Hindlimb muscle (tissue), 1 donor: ENCODE measurements at places on chromosomes 7 and 10. TPM values are rescaled to one million over a fixed set of nuclear protein-coding genes. Genes with fewer than 3 reads are reported as not detected.

The PRR15 gene
- not detected for polyA plus RNA-seq

GRCh38 chr7:496528-497295 is 22.9 kb downstream of the PDGFA start:
- DNase-seq = no peak

The MLLT10 gene
- polyA plus RNA-seq = 27.0 TPM

GRCh38 chr7:25515633-25516275 is 287.5 kb upstream of the NPVF start:
- no peak for DNase-seq

GRCh38 chr10:24737001-24737400 is 13.3 kb upstream of the ARHGAP21 start:
- DNase-seq = no peak

GRCh38 chr7:131536361-131536849 is 20.0 kb downstream of the PODXL start:
- no peak for DNase-seq

GRCh38 chr10:118522791-118523498 is 72.5 kb downstream of the PRLHR start:
- no peak for DNase-seq

DNA sequence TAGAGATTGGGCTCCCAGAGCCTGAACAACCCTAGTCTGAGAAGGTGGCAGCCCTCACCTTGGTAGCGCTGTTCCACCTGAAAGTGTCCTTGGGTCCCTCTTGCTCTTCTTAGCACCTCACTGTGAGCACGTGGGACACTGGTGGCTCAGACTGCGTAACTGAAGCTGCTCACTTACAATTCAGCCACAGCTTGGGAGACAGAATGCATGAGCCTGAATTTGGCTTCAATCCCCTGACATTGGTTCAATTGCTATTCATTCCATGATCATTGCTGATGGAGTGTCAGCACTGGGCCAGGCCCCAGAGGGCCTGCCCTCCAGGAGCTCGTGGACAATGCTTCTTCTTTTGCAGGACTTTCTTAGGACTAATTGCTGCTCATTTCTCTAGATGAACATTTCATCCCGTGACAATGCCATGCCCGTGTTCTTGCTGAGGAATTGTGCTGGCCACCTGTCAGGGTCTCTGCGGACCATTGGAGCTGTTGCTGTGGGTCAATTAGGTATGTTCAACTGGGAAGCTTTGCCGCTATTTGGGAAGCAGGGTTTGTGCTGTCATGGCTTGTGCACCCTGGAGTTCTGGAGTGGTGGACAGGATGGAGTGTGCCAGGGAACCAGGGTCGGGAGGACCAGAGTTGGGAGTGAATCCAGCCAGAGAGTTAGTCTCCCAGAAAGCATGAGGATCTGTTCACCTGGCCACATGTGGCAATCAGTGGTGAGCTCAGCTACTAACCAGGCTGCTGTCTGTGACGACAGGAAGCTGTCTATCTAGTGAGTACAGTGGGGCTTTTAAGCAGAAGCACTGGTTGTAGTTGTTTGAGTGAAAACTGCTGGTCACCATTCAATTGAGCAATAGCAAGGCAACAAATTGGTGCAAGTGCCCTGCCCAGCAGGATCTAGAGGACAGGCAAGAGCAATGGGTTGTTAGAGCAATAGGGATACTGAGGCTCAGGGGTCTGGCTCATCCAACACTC is 105.1 kb downstream of the WDFY4 start:
- DNase-seq = no peak

The ZNF804B gene
- not detected for polyA plus RNA-seq

- DNase-seq = no peak
These were observed 6.8 kb upstream of the PARD3 start for GRCh38 chr10:34821587-34822585.

DNA sequence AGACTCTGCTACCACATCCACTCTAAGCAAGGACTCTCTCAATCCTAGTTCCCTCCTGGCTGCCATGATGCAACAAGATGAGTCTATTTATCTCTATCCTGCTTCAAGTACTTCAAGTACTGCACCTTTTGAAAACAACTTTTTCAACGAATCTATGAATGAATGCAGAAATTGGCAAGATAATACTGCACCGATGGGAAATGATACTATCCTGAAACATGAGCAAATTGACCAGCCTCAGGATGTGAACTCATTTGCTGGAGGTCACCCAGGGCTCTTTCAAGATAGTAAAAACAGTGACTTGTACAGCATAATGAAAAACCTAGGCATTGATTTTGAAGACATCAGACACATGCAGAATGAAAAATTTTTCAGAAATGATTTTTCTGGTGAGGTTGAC is 40.7 kb downstream of the AHR start:
- DNase-seq = no peak

DNA sequence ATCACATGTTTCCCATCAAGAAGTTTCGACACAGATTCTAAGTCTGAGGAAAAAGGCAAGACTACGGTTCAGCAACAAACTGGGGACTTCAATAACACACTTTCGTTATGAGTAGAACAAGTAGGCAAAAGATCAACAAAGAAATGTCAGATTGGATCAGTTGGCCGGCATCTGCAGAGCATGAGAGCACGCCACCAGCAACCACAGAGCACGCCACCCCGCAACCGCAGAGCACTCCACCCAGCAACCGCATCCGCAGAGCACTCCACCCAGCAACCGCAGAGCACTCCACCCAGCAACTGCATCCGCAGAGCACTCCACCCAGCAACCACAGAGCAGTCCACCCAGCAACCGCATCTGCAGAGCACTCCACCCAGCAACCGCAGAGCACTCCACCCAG is 89.7 kb upstream of the FAM20C start:
- DNase-seq = no peak

The HOXA5 gene
- polyA plus RNA-seq = 7.0 TPM

DNA sequence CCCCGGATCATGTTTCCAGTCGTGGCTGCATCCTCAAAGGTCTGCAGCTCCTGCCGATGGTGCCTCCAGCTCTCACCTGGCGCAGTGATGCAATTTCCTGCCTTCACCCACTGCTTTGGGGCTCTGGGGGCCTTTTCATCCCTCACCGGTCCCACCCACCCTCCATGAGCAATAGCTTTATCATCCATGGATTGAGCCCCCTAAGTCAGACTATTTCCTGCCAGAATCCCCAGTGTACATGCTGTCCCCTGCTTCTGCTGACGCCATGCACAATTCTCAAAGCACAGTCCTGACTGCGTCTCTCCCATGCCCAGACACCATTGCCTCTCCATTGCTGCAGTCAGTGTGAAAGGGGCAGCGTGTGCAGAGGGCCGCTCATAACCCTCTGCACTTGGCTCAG is 49.7 kb downstream of the FAM241B start:
- no peak for DNase-seq

GRCh38 chr10:7258948-7259523 is 151.8 kb downstream of the SFMBT2 start:
- no peak for DNase-seq

GRCh38 chr7:143181349-143181748 is 1.9 kb upstream of the TAS2R39 start:
- DNase-seq = no peak

DNA sequence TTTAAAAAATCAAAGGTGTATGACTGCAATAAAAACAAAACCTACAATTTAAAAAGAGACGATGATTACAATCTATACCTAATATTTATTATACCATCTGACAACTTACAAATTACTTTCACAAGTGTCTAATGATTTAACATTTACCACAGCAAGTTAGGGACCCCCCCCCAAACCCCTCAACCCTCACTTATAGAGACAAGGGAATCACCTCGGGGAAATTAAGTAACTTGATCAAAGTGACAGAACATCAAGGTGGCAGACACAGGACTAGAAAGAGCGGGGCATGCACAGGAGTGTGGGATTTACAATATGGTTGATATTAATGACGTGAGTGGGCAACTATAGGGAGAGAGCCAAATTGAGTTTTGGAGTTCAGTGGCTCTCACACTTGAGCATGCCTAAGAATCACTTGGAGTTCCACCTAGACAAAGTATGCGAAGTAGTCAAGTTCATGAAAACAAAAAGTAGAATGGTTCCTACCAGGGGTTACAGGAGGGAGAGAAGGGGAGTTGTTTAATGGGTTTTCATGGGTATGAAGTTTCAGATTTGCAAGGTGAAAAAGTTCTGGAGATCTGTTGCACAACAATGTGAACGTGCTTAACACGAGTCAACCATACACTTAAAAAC is 43.4 kb downstream of the SGMS1 start:
- no peak for DNase-seq

GRCh38 chr10:133400624-133401424 is 6.9 kb downstream of the MTG1 start:
- DNase-seq = no peak

DNA sequence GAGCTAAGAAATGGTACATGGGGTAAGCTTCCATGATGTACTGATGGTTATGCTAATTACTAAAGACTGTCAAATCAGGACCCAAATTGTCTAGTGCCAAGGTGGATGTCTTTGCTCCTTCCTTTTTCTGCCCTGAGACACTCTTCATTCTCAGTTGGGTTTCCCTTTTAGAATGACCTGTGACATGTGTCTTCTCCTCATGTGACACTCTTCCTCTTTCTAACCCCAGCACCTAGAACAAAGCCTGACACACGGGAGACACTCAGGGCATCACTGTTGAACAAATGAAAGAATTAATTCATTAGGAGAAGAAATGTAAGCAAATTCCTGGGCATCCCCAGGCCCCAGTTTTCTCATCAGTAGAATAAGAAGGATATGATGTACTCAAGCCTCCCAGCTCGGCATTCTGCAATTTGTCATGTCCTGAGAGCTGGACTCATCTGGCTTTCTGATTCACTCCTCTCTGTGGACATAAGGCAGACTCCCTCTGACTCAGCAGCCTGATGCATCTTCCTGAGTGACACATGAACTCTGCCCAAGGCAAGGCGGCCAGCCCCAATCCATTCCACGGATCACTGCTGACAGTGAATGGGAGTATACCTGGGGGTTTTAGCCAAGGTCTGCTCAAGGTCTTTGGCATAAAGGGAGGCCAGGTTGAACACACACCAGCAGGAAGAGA is 473.8 kb downstream of the KCNMA1 start:
- no peak for DNase-seq

The PITX3 gene
- 25.3 TPM for polyA plus RNA-seq

DNA sequence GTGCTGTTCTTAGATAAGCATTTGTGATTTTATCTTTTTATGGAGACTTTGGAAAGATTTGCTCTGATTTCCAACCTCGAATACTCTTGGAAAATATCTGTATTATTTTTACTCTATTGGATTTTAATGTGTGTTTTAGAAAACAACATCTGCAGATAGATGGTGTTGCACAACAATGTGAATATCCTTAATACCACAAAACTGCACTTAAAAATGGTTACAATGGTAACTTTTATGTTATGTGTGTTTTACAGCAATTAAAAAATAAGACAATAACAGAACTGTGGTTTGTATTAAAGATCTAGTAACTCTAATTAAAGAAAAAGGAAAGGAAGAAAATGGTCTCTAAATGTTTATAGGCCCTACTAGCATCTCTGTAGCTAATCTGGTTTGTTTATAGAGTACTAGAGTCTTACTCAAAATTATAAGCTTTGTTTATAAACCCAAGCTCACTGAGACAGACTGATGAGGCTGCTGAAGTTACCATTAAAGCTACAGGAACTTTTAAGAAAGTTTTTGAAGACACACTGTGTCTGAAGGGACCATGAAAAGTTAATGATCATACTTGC is 74.6 kb upstream of the CC2D2B start:
- no peak for DNase-seq

DNA sequence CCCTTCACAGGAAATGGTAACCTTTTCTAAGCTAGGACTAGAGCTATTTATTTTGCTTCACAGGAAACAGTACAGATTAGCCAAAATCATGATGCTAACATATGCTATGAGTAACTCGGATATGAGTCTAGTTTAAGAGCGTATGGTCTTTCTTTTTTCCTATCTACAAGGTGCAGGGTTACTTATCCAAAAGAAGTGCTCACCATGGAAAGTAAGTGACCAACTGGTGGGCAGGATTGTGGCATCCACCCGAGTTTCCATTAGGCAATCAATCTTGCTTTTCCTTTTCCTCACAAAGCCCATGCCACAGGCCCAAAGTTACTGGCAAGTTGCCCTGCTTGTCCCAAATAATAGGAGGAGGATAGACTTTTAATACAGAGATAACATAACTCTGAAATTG is 765.1 kb upstream of the POM121L12 start:
- DNase-seq = no peak

- DNase-seq = no peak
These were observed 4.8 kb downstream of the PON1 start for GRCh38 chr7:95319570-95319969.

GRCh38 chr7:155191901-155192478 is 105.7 kb upstream of the INSIG1 start:
- DNase-seq = no peak

The SAMD9L gene
- 4.8 TPM for polyA plus RNA-seq

DNA sequence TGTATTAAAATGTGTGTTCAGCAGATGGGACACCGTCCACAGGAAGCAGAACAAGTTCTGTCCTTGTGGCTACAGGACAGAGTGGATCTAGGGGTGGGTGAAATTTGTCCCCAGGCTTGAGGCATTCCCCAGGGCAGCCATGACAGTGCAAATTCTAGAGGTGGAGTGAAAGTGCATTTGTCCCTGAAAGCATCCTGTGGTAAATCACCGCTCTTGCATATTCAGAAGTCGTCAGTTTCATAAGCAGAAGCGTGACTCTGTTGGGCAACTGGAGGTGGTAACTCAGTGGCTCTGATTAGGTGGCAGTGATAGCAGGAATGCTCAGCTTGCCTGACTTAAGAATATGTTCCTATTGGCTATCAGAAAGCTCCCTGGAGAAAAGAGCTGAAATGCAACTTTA is 96.6 kb downstream of the SNX10 start:
- no peak for DNase-seq

DNA sequence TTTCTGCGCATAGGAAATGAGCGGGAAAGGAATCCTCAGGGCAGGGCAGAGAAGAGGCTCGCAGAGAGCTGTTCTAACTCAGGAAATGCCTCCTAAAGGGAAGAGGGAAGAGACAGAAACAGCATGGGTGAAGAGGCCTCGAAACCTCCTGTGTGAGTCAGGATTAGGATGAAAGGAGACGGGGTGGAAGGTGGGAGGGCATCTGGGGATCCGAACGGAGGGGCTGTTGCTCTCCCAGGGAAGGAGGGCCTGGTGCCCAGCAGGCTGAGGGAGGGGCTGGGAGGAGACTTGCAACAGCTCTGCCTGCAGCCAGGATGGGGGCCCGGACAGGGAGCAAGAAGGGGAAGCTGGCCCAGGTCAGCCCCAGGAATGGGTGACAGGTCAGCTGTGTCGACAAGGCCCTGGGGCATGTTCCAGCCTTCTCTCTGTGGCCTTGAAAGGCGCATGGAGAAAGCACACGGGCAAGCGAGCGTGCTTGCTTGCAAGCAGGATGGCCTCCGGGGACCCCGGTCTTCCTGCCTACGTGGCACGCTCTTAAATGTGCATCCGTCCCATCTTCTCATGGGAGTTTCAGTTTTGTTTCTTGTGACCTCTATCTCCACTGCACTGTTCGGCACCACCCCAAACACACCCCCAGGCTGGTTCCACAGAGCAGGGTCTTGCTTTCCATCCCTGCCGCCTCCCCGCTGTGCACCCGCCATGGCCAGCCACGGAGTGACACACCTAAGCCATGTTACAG is 63.5 kb downstream of the HIPK2 start:
- no peak for DNase-seq

GRCh38 chr7:156944876-156945275 is 4.6 kb upstream of the NOM1 start:
- no peak for DNase-seq

- no peak for DNase-seq
These were observed 561.7 kb downstream of the SDK1 start for GRCh38 chr7:3862774-3863173.
